ENCODE measurements at places on chromosomes 6 and 20.

- DNase-seq: peak; percentile 76
Observed at GRCh38 chr6:3139090-3139903, 18.0 kb downstream of the TUBB2A start.

DNA sequence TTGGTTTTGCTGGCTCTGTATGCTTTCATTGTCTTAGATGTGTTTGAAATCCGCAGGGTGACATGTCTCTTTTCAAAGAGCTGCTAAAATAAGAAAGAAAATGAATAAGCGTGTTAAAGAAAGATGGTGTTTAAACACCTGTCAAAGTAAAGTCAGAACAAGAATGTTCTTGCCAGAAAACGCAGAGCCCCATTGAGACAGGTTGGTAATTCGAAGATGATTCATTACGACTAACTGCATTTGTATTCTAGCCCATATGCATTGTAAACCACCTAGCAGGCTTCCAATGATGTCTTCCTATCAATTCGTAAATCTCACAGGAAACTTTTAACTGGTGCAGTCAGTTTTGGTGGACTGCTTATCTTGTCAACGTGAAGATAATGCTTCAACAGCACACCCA, 16.8 kb downstream of the PHACTR2 start:
- DNase-seq: no peak

DNA sequence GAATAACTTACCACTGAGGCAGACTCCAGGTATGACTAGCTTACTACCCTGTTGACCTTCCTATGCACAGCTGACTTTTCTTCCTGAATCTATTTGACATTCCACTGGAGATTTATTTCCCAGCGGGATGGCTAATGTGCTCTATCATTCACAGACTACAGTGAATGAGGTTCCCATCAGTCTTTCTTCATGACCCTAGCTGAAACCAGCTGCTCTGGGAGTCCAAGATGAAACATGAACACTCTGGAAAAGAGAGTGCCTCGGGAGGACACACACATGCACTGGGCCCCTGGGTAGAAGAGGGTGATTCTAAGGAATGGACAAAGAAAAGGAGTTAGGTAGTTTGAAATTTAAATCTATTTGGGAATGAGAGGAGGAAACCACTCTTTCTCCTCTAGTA, 82.6 kb upstream of the DST start:
- DNase-seq: no peak

DNA sequence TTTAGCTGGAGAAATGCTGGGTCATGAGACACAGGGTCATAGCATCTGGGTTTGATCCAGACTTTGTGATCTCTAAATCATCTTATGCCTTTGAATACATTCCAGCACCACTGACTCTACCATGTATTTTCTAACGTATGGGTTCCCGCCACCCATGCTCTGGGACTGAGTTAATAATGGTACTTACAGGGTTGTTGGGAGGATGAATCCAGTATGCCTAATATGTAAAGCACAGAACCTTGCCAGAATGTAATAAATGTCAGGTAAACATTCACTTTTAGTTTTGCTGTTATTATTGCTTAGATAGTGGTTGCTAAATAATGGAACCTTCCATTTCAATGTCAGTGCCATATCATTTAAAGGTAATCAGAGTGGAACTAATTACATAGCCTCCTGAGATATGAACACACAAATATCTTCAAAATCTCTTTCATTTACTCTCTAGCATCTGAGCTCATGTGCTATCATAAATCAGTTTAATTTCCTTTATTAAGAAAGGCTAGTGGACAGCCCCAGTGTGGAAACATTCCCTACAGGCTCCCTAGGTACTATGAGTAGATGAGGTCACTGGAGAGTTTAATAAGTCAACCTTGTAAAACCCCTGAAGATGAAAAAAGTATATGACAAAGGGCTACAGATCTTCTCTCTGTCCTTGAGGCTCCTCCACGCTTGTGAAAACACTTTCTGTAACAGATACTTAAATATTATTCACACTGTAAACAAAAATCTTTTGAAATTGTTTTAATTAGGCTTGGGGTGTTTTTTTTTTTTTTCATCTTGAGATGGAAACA, 226.6 kb downstream of the ALDH8A1 start:
- DNase-seq: no peak

DNA sequence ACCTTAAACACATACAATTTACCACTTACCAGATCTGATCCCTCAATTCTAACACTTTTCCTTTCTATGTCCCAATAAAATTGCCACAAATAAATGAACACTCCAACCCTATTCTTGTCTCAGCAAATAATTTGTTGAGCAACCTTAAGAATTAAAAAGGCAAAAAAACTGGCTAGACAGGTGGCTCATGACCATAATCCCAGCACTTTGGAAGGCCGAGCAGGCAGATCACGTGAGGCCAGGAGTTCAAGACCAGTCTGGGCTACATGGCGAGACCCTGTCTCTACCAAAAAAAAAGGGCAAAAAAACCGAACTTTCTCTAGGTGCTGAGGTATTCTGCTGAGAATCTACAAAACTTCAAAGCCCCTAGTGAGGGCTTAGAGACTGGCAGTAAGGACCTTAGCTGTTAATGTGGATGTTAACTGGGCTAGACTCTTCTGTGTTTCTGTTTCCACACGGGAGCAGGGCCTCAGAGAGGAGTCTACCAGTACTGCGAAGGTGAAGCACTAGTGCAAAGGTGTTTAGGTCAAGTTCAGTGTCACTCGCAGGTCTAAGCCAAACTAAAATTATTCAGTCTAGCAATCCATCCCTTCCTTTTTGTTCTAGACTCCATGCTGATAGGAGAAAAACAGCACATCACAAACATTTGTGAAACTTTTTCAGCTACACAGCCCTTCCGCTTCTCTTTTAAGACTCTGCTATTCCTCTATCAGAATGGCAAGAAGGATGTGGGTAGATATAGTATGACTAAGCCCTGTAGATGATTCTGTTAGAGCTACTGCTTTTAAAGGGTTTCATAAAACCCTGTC, 2.6 kb downstream of the FASTKD5 start:
- no peak for DNase-seq

DNA sequence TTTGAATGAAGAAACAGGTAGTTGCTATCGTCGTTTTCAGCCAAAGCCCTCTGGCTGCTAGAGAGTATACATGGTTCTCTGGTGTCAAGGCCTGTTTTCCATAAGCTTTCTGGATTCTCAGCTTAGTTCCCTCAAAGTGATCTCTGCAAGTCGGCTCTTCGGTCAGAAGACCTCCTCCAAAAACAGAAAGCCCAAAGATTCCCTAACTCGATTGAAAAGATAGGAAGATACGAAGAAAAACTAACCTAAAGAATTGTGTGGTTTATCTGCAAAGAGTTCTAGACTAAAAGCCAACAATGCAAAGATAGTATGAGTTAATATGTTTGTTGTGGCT, 545 bp upstream of the ASCC3 start:
- no peak for DNase-seq

DNA sequence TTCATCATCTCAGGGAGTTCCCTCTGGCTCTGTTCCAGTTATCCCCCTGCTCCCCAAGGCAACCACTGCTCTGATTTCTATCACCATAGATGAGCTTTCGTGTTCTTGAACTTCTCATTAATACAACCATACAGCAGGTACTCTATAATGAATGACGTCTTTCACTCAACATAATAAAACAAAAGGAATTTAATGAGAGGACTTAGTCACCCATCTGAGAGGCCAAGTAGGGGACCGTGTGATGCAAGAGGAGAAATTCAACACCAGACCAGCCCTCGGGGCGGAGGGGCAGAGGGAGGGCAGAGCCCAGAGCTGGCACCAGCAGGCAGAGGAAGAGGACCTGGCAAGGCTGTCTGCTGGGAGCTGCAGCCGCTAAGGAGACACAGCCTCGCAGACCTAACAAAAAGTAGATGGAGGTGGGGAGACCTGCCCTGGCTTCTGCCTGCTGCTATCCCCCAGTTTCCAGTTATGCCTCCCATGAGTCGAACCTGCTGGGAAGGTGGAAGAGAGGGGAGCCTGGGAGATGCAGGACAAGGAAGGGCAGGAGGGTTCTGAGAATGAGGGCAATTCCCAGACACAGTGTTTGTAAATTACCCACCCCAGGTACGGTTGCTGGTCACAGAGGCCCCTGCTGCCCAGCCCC, 13.8 kb downstream of the CCN5 start:
- peak; percentile 71 for DNase-seq

GRCh38 chr6:126055449-126055848, 69.1 kb downstream of the TRMT11 start:
- DNase-seq: no peak

Measured in brain pericyte (primary cell).